Stimulated activated CD8-positive, alpha-beta memory T cell treated with anti-CD3 and anti-CD28 coated beads, Interleukin-2, amount 100 ng/mL, for 48 hours (primary cell): ENCODE measurements at places on chromosomes 2 and 18.

GRCh38 chr2:69214898-69215297 lies 172.1 kb downstream of the GFPT1 start:
- DNase-seq = no peak

DNA sequence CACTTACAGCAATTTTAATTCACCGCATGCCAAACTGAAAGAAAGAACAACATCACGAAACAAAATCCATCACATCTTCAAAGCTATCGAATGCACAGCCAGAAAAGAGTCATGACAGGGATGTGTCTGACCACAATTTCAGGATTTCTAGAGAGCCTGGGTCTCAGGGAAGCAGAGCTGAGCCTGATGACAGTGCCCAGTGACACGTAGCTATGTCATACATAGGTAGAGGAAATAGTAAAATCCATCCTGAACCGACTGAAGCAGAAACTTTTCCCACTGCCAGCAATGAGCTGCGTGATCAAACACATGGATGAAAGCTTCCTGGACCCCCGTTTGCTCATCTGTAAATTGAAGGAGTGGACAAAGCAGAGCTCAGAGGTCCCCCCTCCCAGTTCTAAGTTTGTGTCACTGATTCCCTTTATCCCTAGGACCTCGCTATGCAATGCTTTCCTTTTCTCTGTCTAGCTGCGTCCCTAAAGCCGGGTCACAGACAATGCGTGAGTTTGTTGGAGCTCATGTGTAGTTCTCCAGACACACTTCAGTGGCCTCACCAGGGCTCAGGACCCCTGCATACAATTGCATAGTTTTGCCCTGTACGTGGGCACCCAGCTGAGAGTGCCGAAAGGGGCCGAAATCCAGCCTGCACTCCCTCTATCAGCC lies 37.6 kb downstream of the CCBE1 start:
- DNase-seq = no peak

DNA sequence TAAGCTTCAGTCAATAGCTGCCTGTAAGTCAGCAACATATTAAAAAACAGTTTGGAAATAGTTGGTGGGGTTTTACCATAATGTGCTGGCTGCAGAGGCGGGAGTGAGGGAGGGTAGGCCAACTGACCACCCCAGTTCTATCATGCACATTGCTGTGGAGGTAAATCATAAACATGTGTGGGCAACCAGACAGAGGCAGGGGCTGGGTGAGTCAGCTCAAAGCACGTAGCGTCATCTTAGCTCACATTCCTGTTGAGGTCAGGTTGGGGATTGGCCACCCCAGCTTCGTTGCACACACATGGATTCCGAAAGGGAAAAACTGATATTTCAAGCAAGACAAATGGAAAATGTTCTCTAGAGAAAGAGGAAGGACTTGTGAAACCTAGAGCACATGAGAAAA lies 19.5 kb downstream of the GPR45 start:
- no peak for DNase-seq

DNA sequence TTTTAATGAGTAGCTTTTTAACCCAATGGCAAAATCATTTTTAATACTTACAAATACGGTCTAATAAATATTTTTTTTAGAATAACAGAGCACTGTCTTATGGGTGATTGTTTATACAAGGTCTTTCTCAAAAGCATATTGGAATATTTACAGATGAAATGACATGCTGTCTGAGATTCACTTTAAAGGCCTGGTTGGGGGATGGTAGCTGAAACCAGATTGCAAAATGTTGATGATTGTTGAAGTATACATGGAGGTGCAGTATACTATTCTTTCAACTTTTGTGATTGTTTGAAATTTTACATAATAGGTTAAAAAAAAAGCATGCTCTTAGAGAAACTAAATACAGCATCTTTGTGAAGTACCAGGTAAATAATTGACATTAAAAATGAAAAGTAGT lies 111.2 kb downstream of the FMNL2 start:
- DNase-seq = no peak
